ENCODE measurements at places on chromosomes 7 and 10.

- DNase-seq, result no peak
Observed at GRCh38 chr7:21969822-21970221, 24.1 kb upstream of the CDCA7L start.

DNA sequence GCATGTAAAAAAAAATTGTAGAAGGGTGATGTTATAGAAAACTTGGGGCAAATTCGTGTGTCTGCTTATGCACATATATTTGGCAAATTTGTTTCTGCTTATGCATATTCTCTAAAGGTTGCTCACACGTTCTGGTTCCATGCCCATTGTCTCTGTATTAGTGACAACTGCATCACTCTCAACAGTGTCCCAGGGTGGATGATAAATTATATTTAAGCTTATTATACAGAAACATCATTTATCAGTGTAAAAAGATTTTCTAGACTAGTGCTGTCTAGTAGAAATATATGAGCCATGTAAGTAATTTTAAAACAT, 4.1 kb downstream of the STK31 start:
- no peak for DNase-seq

GRCh38 chr10:90062786-90063185, 361.4 kb downstream of the KIF20B start:
- DNase-seq, result no peak

DNA sequence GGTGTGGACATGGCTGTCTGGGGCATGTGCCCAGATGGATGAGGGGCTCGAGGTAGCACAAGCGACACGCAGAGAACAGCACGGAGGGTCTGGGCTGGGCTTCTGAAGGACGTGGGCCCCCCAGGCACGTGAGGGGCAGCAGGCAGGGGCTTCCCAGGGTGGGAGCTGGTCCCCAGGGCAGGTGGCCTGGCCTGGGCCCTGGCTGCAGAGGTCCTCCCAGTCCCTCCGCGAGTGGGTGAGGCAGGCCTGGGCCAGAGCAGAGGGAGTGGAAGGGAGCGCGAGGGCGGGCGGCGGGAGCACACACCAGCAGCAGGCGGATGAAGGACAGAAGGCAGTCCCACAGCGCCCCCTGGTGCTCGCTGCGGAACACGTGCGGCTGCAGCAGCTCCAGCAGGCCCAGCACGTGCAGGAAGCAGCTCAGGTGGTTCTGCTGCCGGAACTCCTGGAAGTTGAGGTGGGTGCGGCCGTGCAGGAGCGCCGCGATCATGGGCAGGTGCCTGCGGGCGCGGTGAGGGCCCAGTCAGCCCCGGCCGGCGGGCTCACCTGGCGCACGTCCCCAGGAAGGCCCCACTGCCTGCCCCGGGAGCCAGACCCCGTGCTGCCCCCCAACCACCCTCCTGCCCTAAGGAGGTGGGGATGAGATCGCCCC, 14.7 kb upstream of the MICALL2 start:
- DNase-seq, result peak; percentile 32

GRCh38 chr10:101843032-101844021, at the start of gene KCNIP2:
Gene KCNIP2 (minus strand): TSS chr10:101843800. CDS start chr10:101843568, 232 bp downstream.
- no peak for DNase-seq

- no peak for DNase-seq
Observed at GRCh38 chr10:48231699-48232315, 42.7 kb downstream of the FRMPD2 start.

- DNase-seq, result no peak
Observed at GRCh38 chr10:46548498-46549090, 7.9 kb downstream of the GPRIN2 start.

DNA sequence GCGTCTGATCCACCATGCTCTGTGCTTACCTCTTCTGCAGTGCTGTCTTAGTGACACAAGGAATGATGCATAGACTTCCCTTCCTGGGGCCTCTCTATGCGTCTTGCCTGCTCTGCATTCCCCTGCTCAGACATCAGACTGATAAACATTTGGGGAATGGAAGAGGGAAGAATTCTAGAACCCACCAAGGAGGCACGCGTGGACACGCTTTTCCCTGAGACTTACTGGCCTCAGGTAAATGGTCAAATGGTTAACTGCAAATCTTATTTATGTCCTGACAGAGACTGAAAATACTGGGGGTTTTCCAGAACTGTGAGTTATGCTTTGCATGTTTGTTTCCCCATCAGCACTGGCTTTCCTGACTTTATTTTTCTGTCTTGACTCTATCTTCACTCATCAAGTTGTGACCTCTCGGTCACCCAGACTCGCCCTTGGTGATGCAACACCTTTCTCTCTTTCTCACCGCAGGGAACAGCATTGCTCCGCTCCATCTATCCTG, 285.9 kb upstream of the FZD8 start:
- DNase-seq, result no peak

DNA sequence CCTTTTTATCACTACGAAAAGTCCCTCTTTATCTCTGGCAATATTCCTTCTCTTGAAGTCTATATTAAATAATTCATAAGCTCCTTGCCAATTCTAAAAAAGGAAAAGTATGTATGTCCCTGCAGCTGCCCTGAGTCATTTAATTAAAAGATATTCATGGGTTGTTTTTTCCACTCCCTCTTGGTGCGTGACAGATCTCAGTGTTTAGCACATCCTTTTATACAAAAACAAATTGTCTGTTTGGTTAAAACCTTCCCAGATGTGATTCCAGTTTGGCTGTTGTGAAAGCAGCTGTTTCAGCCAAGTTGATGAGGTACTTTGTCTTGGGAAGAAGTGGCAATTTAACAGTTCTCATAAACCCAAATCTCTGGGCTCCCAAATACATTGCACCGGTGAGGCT, 33.8 kb upstream of the PRLHR start:
- DNase-seq, result peak; percentile 7

GRCh38 chr10:200405-200804, 65.2 kb downstream of the ZMYND11 start:
- DNase-seq, result no peak

GRCh38 chr10:75972491-75973276, 541.3 kb downstream of the LRMDA start:
- no peak for DNase-seq

DNA sequence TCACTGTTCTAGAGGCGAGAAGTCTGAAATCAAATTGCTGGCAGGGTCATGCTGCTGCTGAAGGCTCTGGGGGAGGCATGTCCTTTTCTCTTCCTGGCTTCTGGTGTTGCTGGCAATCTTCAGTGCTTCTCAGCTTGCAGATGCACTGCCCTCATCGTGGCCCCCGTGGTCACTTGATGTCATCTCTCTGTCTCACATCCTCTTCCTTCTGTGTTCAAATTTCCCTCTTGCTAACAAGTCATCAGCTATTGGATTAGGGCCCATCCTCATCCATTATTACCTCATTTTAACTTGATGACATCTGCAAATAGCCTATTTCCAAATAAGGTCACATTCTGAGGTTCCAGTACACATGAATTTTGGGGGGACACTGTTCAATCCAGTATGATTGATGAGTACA, 36.6 kb upstream of the SRGN start:
- DNase-seq, result no peak

GRCh38 chr7:21616796-21617436, 74.1 kb downstream of the DNAH11 start:
- no peak for DNase-seq

GRCh38 chr7:54802841-54803240, 43.8 kb upstream of the SEC61G start:
- no peak for DNase-seq

- no peak for DNase-seq
Observed at GRCh38 chr10:7411671-7412128, 866 bp upstream of the SFMBT2 start.
